CD4-positive, alpha-beta memory T cell (primary cell): ENCODE measurements at places on chromosomes 2 and 18.

GRCh38 chr2:109663721-109664120, 49.6 kb downstream of the SOWAHC start:
- no peak for DNase-seq

GRCh38 chr18:27921392-27921791, 255.5 kb downstream of the CDH2 start:
- no peak for DNase-seq

GRCh38 chr18:58535340-58536201, 93.3 kb downstream of the ALPK2 start:
- no peak for DNase-seq

GRCh38 chr2:232350804-232351685, 27.5 kb upstream of the ALPP start:
- no peak for DNase-seq

- DNase-seq: no peak
These were observed 220.3 kb downstream of the ATAD2B start for GRCh38 chr2:23706613-23707078.

GRCh38 chr2:34604164-34604563, 1005.1 kb upstream of the FAM98A start:
- no peak for DNase-seq

DNA sequence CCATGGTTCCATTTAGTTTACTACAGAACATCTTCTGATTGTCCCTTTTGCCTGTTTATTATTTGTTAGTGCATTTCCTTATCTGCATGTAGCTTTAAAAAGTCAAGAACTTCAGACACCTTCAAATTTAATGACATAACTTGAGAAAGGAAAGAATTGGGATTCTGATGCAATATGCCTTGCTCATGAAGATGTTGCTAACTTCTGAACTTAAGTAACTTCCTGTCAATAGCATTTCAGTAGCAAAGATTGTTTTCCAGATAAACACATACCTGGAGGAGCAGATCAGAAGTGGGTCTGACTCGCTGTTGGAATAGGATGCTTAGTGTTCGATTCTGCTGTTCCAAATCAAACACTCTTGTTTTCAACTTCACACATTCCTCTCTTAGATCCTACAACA, 190.2 kb upstream of the LYPD1 start:
- DNase-seq: no peak

DNA sequence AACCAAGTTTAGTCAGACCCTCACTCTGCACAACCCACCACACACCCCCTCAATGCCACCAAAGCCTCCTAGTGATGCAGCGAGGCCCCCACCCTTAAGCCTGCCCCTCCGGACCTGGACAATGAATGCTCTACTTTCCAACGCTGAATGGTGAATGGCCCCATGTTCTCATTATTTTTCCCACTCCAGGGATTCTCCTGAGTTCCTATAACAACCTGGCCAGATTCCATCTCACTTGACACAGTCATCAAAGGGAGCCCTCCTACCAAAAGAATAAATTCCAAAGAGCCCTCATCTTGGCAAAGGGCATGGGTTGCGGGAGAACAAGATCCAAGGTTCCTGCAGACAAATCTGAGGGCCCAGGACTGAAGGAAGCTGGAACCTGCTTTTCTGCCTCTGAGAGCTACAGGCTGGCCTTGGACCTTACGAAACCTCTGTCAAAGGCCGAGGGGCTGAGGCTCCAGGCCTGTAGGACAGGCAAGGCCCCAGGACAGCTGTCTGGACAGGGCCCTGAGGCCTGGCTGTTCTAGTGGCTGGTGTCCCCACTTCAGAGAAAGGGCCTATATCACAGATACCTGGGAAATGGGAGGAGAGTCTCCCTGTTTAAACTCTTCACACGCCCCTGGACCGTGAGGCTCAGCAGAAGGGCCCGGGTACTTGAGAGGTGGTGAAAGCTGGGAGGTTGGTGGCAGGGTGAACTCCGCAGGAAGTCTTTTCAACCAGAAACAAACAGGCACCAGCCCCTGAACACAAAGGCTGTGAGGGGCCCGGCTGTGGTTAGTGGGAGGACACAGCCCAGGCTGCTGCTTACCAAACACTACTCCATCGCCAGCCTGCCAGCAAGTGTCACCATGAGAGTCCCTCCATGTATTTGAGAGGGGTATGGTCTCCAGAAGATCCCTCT, 27.3 kb downstream of the SFXN5 start:
- no peak for DNase-seq

DNA sequence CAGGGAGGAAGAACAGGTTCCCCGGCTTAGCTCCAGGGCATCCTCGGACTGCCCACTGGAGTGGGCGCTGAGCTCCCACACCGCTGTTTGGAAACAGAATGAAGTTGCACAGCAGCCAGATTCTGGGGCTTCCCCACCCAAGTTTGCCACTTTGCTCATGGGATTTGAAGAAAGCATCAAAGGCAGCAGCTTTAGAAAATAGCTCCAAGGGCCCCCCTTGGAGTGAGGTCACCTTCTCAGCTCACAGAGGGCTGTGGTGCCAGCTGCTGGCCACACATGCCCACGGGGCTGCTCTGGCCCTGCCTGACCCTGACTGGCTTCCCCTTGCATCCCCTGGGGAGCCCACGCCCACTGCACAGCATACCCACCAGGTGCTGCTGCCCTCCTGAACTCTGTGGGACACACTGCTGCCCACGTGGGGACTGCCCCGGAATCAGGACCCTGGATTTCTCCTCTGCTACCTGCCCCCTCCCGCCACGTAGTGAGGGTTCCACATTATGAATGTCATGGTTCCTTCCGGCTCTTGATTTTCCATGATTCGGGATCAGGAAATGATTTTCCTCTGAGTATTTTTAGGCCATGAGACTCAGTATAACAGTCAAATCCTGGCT, 70.3 kb downstream of the TGOLN2 start:
- no peak for DNase-seq

DNA sequence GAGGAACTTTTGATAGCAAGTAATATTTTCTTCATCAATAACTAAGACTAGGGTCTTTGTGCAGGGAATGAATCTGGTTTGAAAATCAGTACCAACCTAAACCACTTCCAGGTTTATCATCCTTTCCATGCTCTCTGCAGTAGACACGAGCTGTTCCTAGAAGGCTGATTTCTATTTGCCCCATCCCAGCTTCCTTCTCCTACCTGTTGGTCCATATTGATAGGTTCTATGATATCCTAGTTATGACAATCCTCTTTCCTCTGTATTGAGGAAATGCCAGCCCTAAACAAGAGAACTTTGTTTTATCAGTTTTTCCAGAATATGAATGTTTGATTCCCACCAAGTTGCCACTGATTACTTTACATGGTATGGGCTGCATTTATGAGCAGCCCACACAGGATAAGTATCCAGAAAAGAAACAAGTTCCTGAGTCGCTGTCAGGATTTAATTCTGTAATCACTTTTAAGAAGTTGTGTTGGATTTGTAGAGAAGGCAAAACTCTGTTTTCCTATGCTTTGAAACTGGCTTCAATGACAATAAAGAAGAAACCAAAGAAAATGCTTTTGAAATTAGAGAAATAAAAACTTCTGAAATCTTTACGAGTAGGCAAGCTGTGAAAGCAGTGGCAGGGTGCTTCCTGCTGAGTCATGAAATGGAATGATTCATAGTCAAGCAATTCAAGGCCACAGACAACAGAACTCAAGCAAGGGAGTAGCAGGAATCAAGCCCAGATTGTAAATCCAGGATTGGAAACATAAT, 37.3 kb upstream of the TANK start:
- no peak for DNase-seq

- no peak for DNase-seq
These were observed 1.5 kb downstream of the COL5A2 start for GRCh38 chr2:189178054-189178453.

GRCh38 chr2:230268606-230269243, 43.2 kb downstream of the SP140 start:
- DNase-seq: no peak

DNA sequence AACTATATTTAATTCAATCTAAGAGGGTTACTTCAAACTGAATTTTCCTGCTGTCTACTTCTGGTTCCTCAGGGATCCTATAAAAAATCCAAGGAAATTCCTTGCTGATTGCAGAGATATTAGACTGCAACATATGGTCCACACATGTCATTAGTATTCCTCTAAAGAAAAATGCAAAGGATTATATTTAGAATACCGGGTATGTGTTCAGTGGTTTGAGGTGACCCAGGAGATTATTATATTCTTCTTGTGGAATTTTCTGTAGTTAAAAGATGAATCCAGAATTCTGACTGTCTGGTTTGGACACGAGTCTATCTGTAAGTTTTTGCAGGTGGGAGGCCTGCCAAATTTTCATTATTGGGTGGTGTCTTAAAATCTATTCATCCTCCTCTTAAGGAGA, 18.2 kb downstream of the HOXD1 start:
- no peak for DNase-seq

DNA sequence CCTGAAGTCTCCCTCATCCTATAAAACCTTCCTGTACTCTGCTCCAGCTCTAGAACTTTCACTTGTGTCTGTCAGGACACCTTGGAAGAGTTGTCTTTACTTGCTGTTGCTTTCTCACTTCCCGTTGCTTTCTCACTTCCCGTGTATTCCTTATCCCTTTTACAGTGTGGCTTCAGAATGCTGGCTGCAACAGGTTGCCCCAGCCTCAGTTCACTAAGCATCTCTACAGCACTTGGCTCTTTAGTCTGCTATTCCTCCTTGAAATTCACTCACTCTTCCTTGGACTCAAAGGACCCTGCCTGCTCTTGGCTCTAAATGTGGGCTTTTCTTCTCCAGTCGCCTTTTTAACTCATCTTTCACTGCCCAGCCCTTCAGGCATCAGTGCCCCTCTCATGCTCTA, 162.5 kb upstream of the ALPP start:
- no peak for DNase-seq

DNA sequence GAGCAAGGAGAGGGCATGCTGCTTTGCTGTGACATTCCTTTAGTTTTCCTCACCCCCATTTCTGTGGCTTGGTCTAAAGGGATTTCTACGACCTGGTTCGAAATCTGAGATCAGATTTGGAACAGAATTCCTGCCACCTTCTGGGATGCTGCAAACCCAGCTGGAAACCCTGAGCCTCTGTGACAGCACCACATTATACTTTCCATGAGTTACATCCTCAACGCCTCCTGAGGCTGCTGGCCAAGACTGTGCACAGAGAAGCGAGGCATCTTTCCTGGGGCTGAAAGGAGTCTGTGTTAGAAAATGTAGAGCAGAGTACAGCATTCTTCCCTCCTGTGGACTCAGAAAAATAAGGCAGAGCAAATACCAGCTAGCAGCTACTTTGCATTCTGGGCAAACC, 138.1 kb upstream of the CHAC2 start:
- DNase-seq: no peak

DNA sequence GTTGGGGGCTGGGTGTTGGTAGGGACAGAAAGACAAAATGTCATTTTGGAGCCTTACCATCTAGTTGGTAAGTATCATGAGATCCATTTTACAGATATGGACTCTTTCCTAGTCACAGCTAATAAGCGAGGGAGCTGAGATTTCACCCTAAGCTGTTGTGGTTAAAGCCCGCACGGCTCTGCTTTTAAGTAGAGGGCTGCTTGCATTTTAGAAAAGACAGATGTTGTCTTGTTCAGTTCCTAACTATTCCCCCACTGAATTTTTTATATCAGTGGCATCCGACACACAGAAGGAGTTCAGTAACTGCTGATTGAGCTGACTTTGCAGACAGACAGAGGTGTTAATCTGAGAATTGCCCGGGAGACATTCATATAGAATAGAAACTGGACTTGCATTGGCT, 3.7 kb downstream of the QPCT start:
- no peak for DNase-seq

GRCh38 chr2:237208373-237209260, 122.9 kb downstream of the COPS8 start:
- no peak for DNase-seq

GRCh38 chr2:207956771-207957170, 68.6 kb downstream of the PLEKHM3 start:
- no peak for DNase-seq

- no peak for DNase-seq
These were observed 8.8 kb downstream of the FZD7 start for GRCh38 chr2:202042444-202042843.

DNA sequence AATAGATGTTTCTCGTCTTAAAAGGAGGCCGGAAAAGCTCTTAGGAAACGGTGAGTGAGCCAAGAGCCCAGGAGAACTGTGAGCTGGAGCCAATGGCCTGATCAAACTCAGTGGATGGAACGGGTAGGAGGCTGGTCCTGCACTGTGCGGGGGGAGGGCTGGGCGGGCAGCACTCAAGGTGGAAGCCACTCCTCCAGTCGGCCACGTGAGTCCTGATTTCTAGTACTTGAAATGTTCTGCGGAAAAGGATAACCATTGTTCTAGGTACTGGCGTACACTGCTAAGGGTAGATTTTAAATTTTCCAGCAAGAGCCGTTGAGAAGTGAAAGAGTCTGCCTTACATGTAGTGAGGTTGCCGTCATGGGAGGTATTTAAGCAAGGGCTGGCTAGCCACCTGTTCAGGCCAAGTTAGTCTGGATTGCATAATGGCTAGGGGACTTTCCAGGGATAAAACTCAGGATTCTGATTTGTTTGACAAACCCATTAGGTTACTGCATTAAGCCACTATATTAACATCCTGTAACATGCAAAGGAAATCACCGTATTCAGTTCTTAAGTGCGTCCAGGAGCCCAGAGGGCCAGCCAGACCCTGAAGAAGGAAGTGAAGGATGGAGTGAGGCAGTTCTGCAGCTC, 51.3 kb upstream of the ODC1 start:
- no peak for DNase-seq

- DNase-seq: no peak
These were observed 786.2 kb upstream of the FANCL start for GRCh38 chr2:59027320-59027719.

DNA sequence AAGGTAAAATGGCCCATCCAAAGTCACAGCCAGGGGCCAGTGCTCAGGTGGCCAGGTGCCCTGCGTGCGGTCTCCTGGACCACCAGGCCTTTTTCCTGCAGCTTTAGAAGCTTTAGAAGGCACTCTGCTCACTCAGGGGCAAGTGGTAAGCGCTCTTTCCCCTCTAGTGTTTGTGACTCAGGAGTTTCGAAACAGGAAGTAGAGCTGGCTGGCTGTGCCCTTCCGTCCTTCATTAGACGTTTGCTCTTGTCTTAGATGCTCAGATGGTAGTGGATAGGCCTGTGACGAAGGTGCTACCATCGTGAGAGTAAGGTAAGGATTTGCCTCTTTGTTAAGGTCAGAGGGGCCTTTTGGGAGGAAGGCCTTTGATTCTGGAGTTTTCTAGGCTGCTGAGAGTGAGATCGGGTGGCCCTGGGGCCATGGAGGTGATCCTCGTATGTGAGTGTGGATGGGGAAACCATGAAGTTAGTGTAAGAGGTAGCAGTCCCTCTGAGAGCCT, at the start of gene CASP8:
Gene CASP8, plus strand, starts transcription at position 235 of the 499 bp plus-strand sequence. CDS start 5,951 bp downstream, outside the sequence.
- DNase-seq: peak; percentile 81

- DNase-seq: no peak
These were observed 9.6 kb upstream of the GIGYF2 start for GRCh38 chr2:232687382-232688160.

DNA sequence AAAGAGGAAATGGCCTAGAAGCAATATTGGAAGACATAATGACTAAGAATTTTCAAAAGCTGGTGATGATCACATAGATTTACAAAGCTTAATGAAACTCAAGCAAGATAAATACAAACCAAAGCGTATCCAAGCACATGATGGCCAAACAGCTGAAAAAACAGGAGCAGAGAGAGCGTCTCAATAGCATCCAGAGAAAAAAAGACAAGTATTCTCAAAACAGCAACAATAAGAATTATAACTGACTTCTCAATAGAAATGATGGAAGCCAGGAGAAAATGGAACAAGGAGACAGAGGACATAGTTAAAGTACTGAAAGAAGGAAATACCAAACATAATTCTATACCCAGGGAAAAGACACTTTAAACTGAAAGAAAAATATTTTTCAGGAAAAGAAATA, 437.2 kb upstream of the TNP1 start:
- no peak for DNase-seq
